GF-D8 (cell line): ENCODE measurements at places on chromosomes 5 and 9.
A peak's percentile ranks its signal among the peaks of the same experiment; 100 is the strongest.

DNA sequence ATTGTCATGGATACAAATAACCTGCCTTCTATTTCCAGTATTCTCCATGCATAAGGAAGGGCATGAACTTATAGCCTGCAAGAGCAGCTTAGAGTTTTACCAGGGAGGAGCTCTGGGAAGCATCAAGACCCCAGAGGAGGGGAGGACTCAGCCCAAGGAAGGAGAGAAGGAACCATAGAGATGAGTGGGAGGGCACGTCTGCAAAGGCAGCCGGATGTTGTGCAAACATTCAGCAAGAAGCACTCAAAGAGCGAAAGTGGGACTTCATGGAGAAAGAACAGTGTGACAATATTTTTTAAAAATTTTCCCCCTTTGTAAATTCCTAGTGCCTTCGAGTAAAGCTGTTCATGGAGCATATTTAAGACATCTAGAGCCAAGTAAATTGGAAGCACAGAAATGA, 270.1 kb upstream of the PTGER4 start:
- DNase-seq, result peak; percentile 40

DNA sequence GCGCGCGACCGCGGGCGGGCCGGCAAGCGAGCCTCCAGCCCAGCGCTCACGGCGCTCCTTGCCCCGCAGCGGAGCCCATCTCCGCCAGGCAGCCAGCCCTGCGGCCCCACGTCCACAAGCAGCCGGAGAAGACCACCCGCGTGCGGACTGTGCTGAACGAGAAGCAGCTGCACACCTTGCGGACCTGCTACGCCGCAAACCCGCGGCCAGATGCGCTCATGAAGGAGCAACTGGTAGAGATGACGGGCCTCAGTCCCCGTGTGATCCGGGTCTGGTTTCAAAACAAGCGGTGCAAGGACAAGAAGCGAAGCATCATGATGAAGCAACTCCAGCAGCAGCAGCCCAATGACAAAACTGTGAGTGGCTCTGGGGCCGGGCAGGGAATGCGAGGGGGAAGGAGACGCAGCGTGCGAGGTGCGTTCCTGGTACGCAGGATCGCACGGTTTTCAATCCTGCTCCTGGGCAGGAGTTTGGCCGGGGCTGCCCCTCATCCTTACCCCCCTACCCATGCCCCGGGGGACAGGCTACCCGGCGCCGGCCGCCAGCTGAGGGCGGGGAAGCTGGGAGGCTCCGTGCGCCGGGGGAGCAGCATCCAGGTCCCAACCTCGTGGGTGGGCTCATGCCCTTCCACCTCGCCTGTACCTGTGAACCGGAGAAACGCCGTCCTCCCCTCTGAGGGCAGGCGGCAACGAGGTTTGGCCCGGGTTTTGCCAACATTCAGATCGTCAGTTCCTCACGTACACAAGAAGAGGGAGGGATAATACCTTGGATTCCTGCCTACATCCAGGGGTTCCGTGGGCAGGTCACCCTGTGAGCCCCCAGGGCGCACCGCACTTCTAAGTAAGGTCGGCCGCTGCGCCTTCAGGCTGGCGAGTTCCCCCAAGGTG, 6.6 kb downstream of the ISL1 start:
- no peak for DNase-seq

DNA sequence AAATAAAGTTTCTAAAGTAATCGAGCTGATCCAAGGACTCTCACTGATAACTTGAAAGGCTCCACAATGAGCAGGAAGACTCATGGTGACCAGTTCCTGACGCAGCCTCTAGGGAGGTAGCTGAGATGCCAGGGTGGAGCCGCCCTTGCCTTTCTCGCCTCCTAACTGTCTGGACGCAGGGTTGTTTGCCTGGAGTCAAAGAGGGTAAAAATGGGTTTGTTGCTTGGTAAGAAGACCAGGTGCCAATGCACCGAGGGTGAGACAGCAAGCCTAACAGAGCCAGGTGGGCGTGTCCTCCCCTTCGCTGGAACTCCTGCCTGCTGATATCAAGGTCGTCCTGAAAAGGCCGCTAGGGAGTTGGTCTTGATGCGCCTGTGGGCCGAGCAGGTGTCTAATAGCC, 48.6 kb upstream of the FCN1 start:
- DNase-seq, result no peak

DNA sequence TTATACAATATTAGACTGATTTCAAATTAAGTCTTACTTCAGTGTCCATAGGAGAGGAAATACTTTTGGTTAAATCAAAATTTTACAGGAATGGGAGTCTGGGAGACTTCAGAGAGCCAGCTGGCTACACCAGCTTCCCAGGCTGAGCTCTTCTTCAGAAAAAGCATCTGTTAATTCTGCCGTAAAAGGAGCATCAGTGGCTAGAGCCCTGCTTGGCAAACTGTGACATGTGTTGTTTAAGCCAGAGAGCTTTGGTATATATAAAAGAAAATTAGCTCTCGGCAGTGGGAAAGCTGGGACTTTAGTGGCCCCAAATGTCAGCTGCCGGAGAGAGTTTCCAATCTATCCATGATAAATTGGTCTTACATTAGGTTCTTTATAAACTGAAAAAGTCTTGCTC, 378.8 kb upstream of the TUSC1 start:
- DNase-seq, result no peak

DNA sequence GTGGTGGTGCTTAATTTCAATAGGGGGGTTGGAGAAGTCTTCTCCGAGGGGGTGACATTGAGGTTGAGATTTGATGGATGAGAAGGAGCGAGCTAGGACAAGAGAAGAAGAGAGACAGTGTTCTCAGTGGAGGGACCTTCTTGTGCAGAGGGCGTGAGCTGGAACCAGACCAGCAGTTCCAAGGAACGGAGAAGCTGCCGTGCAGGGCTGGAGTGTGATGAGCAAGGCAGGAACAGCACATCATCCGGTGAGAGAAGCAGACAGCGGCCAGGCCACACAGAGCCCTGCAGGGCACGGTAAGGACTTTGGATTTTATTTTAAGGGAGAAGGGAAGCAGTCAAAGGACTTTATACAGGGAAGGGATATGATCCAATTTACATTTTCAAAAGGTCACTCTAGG, 206.9 kb downstream of the MELK start:
- no peak for DNase-seq

- DNase-seq, result no peak
These were observed 218.7 kb upstream of the EFNA5 start for GRCh38 chr5:107889387-107889786.

DNA sequence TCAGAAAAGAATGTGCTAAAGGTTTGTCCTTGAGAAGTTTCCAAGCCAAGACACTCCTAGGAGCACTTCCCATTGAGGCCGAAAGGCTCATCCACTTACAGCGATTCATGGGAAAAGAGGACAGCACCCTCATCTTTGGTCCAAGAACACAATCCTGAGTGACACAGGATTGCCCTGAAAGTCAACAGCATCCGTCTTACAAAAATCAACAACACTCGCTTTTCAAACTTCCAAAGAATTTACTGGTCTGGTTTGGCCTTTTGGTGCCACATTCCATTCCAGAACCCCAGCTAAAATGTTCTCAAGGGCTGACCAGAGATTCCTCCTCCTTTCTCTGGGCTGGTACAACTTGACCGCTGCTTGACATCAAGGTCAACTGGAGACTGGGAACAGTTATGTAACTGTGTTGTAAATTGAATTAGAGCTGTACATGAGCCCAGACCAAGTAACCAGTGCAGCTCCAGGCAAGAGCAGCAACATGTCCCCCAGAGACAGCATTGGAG, 415.8 kb upstream of the PIK3R1 start:
- no peak for DNase-seq

GRCh38 chr5:7039074-7039473, 325.8 kb downstream of the TENT4A start:
- no peak for DNase-seq

GRCh38 chr5:169070413-169070812, 230.5 kb downstream of the SLIT3 start:
- no peak for DNase-seq

- no peak for DNase-seq
These were observed 4.6 kb downstream of the ARAP3 start for GRCh38 chr5:141677415-141677814.

DNA sequence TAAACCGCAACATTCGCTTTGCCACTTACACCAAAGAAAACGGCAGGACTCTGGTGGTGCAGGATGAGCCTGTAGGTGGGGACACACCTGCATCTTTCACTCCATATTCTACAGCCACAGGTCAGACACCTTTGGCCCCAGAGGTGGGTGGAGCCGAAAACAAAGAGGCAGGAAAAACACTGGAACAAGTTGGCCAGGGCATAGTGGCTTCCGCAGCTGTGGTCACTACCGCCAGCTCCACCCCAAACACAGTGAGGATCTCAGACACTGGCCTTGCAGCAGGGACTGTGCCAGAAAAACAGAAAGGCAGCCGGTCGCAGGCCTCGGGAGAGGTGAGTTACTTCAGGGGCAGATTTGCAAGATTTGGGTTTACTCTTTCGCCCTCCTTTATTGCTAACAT, 33.8 kb downstream of the KDM3B start:
- DNase-seq, result no peak

GRCh38 chr9:129221233-129221632, 43.2 kb upstream of the IER5L start:
- peak; percentile 18 for DNase-seq

GRCh38 chr5:33261305-33261704, 179.5 kb upstream of the TARS1 start:
- DNase-seq, result no peak

DNA sequence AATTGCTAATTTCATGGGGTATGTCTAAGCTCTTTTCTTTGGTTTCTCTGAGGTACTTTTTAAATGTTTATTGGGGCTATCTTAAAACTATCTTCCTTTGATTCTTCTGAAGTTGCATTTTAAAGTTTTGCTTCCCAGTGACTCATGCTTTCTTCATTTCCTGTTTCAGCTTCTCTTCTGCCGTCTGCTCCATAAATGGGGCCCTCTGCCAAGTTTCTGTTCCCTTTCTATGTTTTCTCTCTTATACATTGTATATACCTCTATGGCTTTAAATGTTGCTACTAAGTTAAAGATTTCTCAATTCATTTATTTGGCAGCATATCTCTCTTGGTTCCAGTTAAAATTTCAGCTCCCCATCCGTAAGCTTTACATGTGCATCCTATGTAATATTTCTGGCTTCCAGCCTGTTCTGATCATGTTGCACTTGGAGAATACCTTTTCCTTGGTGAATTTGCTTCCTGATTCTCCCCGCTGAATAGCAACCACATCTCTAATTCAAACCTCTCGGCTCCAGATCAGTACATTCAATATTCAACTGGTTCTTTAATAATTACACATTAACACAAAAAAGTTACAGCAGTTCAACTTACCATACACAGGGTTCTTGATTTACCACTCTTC, 125.3 kb downstream of the ST8SIA4 start:
- peak; percentile 33 for DNase-seq

DNA sequence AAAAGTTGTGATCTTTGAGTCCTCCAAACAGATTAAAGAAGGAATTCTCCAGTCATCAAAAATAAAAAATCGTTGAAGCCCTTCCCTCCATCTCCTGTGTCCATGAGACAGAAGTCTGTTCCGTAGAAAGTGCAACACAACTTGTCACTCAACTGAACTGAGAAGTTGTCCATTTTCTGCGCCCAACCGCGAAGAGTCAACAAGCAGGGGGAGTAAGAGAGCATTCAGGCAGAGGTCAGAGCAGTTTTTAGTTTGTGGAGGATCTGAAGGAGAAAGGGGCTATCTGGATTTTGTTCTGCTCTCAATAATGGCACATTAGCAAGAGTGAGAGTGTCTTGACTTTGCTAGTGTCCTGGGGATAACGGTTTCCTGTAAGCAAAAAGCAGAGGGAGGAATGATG, 303.9 kb downstream of the ICE1 start:
- DNase-seq, result no peak

DNA sequence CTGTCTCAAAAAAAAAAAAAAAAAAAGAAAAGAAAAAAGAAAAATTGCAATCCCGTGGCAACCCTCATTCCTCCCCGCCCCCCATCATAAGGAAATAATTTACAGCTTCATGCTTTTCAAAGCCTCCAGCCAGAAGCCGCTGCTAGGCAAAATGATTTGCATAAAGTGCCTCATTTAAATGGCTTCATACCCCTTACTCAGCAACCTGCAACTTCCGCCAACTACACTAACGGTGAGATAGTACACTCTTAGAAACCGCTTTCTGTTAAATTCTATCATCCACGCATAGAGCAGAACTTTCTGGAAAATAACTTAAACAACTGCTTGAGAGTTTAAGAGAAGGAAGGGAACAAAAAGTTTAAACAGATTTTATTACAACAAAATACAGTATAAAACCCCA, 17.8 kb downstream of the SERINC5 start:
- no peak for DNase-seq

GRCh38 chr5:33167541-33167940, 273.2 kb upstream of the TARS1 start:
- DNase-seq, result no peak

- DNase-seq, result no peak
These were observed 549.3 kb downstream of the RAB3C start for GRCh38 chr5:59132131-59132530.

DNA sequence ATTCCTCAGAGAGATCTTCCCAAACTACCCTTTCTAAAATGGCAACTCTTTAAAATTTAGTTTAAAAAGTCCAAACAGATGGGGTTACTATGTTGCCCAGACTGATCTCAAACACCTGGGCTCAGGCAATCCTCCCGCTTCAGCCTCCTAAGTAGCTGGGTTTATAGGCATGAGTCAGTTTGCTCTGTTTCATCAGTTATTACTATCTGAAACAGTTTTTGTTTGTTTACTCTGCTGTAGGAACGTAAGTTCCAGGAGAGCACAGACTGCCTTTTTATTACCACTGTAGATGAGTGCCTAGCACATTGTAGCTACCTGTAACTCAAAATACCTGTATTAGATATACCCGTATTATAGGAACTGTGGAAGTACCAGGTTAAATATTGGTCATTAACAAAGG, 89.4 kb downstream of the UHRF2 start:
- no peak for DNase-seq

GRCh38 chr5:166497496-166498104, 1793.8 kb upstream of the WWC1 start:
- DNase-seq, result no peak

DNA sequence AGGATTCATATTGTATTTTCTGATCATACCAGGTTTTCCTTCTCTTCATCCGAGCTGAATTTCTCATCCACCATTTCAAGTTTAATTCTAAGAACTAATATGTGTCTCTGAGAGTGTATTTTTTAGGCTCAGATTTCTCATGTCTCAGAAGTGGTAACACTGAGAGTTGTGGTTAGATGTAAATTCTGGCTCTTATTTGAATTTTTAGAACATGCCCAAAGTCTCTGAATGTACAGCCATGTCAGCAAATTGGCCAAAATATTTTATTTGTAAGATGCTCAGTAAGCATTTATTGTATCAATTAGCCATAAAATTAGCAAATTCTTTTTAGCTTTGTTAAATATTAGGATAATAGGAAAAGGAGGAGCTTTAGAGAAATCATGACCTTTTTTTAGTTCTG, 16.6 kb downstream of the SV2C start:
- no peak for DNase-seq

- no peak for DNase-seq
These were observed 24.8 kb downstream of the SARDH start for GRCh38 chr9:133713150-133713959.

DNA sequence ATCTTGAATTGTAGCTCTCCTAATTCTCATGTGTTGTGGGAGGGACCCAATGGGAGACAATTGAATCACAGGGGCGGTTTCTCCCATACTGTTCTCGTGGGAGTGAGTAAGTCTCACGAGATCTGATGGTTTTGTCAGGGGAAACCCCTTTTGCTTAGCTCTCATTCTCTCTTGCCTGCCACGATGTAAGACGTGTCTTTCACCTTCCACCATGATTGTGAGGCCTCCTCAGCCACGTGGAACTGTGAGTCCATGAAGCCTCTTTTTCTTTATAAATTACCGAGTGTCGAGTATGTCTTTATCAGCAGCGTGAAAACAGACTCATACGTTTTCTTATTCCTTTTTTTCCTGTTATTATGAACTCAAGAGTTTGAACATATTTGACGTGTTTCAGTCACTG, 39.1 kb downstream of the RETREG1 start:
- no peak for DNase-seq
